ENCODE measurements at places on chromosomes 4 and X.

- DNase-seq, result no peak
These were observed 213.1 kb upstream of the MID1 start for GRCh38 chrX:10833299-10834169.

DNA sequence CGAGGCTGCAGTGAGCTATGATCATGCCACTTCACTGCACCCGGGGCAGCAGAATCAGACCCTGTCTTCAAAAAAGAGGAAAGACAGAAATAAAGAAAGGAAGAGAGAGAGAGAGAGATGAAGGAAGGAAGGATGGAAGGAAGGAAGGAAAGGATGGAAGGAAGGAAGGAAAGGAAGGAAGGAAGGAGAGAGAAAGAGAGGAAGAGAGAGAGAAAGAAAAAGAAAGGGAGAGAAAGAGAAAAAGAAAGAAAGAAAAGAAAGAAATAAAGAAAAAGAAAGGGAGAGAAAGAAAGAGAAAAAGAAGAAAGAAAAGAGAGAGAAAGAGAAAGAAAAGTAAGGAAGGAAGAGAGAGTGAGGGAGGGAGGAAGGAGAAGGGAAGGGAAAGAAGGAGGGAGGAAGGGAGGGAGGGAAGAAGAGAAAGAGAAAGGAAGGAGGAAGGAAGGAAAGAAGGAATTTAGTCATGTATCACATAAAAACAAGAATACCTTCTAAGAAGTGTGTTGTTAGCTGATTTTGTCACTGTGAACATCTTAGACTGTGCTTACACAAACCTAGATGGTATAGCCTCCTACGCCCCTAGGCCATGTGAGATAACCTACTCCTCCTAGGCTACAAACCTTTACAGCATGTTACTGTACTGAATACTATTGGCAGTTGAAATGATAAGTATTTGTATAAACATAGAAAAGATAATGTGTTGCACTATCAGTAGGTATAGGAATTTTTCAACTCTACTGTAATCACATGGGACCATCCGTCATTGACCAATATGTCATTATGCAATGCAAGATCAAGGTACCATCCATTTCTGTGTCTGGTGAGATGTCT is 17.4 kb upstream of the AFF1 start:
- DNase-seq, result no peak

- peak; percentile 73 for DNase-seq
These were observed 709 bp upstream of the CLOCK start for GRCh38 chr4:55547466-55547770.

GRCh38 chrX:131840799-131841495 is 182.2 kb upstream of the STK26 start:
- no peak for DNase-seq

DNA sequence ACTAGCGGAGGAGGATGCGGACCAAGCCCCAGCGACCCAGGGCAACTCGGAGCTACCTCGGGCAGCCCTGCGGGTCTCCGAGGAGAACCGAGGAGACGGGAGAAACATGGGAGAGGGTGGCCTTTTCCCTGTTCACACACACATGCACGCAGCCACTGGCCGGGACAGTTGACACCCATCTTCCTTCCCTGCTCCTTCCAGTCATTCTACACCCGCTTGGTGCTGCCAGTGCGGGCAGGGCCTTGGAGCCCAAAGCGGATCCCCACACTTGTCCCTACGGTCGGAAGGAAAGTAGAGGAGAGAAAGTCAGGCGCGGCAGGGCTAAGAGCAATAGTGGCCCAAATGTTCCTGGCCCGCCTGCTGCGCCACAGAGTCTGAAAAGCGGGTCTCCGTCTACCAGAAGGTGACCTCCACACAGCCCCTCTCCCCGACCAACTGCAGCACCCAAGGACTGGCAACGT is 1.1 kb upstream of the PPP3CA start:
- DNase-seq, result peak; percentile 62

DNA sequence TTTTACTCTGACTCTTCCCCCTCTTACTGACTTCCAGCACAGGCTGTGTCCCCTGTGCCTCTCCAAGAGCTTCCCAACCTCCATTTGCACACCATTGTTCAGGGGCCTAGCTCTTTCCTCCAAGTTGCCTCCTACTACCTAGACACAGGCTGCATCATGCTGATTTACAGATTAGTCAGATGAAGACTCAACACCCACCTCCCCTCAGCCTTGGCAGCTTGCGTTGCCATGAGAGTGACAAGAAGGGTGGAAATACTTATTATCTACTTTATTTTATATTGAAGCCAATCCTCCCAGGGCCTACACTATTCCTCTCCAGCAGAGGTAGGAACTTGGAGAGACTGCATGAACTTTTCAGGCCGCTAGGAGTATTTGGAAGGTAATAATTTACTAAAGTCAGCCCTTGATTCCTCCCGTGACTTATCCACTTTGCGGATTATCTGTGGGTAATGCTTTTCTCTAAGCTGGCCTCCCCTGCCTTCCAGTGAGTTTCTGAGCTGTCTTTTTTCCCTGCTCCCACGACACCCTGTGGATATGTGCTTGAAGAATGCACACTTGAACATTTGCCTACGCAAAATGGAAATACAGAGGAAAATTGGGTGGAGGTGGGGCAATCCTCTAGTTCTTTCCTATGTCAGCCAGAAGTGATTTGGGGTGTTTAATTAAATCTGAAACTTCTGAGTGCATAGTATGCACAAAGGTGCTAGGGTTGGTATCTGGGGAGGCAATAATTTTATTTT is 74.1 kb upstream of the TMEM164 start:
- DNase-seq, result no peak

DNA sequence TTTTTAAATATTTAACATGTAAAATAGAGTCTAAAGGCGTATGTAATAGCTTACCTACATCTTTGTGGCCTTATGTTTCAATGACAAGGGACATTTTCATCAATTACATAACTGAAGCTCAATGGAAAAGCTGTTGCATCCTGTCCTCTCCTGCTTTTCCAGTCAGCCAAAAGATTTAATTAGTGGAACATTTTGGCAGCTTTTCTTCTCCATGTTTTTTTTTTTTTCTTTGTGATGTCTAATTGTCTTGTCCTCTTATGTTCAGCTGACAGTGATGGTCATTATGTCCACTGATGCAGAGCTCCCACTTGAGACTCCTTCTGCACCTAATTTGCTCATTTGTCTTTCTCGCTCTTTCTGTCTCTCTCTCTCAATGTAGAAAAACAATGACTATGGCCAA is 422.2 kb downstream of the GABRG1 start:
- no peak for DNase-seq

DNA sequence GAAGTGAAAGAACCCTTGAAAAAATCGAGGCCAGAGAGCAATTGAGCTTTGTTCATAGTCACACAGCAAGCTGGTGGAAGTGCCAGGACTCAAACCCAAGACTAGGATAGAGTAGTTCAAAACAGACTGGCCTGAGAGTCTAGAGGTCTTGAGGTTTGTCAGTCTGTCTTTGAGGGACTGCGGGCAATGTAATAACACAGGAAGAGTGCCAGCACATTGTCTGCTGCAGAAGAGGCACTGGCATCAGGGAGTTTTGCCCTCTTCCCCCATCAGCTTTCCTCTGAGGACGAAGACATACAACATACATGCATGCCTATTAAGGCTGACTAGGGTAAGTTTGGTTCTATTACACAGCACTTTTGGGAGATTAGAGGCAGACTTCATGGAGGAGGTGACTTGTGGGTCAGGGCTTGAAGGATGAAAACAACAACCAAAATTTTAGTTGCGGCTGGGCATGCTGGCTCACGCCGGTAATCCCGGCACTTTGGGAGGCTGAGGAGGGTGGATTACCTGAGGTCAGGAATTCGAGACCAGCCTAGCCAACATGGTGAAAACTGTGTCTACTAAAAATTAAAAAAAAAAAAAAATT is 64.1 kb upstream of the LAS1L start:
- DNase-seq, result no peak

- DNase-seq, result no peak
These were observed 35.7 kb downstream of the PPARGC1A start for GRCh38 chr4:23853986-23854660.

DNA sequence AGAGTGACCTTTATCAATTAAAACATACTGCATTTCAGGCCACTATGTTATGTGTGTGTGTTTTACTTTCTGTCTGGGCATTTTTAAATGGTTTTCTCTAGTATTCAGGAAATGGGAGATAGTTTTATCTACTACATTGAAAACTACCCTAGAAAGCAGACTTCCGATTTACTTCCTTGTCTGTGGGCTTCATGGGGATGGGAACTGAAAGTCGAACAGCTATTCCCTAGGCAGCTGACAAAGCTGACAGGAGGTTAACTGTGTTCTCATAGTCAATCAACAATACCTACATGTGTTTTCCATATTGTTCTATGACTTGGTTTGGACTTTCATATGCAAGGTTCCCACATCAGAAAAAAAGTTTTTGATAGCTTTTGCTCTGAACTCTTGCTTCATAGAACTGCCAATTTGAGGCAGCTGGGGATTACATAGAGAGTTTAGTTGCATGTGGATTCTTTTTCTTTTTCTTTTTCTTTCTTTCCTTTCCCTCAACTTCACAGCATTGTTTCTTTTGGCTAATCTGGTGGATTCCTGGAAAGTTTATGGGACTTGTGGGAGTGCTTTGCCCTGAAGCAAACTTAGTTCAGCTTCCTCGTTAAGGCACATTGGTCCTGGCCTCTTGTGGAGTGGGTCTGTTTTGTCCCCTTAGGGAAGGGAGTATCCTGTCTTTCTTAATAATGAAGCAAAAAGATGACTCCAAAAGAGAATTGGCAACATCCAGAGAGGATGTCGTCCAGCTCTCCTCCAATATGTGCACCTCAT is 327.1 kb upstream of the GIMD1 start:
- no peak for DNase-seq

- no peak for DNase-seq
These were observed 57.3 kb downstream of the HPGD start for GRCh38 chr4:174464949-174465348.

DNA sequence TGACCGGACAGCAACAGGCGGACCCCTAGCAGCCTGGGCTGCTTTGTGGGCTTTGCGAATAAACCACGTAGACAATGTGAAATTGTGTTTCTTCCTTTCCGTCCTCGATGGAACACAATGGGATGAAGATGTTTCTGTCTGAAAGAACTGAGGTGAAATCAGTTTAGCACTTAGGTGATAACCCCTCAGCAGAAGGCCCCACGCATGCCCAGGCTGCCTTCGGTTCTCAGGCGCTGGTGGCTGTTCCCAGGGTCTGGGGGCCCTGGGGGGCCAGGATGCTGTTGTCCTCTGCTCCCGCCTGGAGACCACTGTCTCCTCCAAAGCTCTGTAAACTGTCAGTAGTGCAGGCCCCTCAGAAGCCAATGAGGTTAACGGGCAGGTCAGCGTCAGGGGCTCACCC is 73.9 kb upstream of the HGFAC start:
- no peak for DNase-seq

DNA sequence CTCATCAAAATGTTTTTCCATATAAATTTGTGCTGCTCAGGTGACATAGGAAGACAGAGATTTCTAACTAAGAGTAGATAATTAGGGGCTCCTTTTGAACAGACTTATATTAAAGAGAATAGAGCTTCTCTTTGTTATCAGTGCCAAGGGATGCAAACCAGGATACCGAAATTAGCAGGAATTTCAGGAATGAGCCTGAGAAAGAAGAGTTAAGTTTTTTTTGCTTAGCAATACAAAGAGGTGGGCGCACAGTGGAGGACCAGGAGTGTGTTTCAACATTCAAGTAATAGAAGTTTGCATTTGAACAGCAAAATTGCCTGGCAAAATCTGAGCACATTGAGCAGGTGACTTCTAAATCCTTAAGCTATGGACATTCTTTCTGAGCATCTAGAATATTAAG is 541.3 kb downstream of the GBA3 start:
- DNase-seq, result no peak

DNA sequence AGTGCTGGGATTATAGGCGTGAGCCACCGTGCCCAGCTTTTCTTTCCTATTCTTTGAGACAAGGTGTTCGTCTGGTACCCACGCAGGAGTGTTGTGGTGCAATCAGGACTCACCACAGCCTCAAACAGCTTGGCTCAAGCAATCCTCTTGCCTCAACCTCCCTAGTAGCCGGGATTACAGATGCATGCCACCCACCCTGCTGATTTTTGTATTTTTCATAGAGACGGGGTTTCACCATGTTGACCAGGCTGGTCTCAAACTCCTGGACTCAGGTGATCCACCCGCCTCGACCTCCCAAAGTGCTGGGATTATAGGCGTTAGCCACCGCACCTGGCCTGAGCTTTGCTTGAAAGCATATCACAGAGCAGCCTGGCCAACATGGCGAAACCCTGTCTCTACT is 1.5 kb upstream of the CRLF2 start:
- no peak for DNase-seq

GRCh38 chr4:158003212-158003611 is 169.6 kb downstream of the GASK1B start:
- no peak for DNase-seq

DNA sequence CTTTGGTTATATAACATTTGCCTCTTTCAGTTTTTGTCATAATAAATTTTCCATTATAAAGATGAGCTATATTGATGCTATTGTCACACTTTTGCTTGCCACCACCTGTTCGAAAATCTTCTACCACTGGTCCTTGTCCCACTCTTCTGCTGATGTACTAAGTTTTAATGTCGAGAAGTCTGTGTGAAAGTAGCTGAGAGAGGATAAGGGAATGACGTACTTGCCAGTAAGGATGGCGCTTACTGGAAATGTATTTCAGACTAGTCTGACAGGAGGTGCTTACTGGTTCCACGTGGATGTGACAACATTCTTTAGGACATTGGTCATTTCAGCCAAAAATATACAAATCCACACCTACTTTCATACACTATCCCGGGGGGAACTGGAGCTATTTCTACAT is 132.7 kb upstream of the NR3C2 start:
- no peak for DNase-seq

GRCh38 chr4:80156410-80156809 is 40.9 kb upstream of the PRDM8 start:
- no peak for DNase-seq

DNA sequence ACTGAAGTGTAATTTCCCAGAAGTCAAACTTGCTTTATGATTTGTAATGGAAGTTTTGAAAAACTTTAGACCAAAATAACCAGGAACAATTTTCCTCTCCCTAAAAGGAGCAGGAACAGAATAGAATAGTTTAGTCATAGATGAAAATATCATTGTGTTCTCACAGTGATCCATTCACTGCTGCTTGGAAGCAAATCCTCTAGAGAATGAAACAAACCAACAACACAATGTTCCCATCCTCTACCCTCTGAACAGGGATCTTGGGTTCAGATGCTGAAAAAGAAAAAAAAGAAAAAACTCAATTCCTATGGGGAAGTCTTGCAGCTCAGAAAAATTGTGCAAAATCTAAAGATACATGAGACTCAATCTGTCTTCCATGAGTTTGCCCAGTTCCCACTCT is 12.2 kb downstream of the DSPP start:
- no peak for DNase-seq

DNA sequence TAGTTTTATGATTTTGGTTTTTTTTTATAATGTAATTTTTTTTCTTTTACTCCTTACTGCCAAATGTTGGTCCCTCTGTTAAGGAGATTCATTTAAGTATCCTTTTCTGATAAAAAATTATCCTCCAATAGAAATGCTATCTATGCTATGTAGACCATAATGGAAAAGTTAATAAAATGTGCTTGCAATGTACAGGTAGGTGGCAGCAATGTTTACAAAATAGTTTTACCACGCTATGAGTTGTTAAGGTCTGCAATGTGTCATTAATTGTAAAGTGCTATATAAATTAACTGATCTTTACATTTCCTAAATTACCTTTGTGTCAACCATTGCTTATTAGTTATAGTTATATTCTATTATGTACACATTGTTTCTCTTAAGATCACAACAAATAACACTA is 3.8 kb upstream of the CENPC start:
- DNase-seq, result no peak

Measured in Right ventricle myocardium inferior (tissue), 1 donor.